ENCODE measurements at places on chromosomes 1 and 21.

GRCh38 chr1:2448098-2448445 lies 28.0 kb upstream of the PLCH2 start:
- DNase-seq, result no peak

DNA sequence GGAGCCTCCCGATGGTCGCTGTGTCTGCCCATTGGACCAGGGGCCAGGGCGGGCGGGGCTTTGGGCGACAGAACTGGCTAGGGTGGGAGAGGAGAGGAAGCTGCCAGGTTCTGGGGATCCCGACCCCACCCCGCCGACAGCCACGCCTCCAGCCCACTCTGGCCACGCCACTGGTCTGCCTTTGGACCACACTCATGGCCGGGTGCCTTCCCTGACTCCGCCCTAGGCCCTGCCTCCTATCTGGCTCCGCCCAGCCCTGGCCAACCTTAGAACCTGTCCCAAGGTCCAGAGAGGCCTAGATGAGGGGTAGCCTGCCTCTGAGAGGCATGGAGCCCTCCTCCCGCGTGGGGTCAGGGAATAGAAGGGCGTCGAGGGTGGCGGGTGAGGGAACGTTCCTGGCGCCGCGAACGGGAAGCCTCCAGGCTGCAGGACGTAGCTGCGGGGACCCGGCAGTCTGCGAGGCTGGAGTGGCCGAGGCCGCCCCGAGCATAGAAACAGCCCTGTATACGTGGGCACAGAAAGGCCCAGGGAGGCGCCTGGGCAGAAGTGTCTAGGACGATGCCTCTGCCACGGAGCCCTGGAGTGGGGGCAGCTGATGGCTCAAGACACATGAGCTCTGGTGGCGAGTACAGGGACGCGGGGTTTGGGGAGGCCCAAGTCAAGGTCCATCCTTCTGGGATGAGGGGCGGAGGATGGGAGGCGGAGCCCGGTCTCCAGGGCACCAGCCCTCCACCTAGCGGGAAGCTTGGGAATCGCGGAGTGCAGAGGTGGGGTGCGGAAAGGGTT lies 11.5 kb upstream of the COL16A1 start:
- peak; percentile 95 for DNase-seq

DNA sequence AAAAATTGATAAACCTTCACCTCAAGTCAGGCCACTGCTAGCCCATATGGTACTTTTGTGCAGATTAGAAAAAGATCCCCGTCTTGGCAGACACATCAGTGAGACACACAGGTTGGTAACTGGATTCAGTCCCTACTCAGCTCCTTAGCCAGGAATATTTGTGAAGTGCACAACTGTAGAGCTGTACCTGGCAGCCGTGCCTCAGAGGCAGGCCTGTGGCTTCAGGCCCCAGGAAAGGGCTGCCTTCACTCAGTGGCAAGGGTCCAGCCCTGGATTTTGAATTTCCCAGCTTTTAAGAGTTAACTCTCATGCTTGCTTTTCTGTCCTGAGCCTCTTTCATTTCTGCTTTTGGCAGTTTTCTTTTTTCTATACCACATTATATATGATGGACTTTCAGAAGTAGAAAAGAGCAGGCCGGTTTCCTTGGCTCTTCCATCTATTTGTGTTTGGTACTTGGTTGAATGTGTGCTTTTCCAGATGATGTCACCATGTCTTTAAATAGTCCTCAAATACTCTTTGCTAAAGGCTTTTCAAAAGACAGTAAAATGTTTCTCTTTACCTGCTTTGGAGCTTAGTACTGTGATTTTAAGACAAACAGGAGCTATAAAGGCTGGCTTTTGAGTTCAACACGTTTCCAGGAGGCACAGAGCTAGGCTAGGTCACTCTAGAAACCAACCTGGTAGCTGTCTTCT lies 186.6 kb downstream of the AK5 start:
- DNase-seq, result no peak

DNA sequence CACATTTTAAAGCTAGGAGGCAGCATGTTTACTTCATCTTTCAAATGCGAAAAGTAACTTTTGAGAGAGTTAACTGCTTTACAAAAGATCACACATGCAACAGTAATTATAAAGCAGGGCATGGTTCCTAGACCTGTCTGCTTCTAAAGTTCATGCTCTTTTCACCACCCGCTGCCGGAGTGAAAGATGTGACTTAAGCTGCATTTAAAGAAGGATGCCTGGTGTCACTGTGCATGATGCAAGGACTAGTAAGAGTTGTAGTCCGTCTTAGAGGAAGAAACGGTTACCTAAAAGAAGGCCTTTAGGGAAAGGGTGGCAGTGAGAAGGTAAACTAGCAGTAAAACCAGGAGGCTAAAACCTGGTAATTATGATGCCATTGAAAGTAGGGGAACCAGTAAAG lies 1689.1 kb downstream of the KCNT2 start:
- DNase-seq, result no peak

DNA sequence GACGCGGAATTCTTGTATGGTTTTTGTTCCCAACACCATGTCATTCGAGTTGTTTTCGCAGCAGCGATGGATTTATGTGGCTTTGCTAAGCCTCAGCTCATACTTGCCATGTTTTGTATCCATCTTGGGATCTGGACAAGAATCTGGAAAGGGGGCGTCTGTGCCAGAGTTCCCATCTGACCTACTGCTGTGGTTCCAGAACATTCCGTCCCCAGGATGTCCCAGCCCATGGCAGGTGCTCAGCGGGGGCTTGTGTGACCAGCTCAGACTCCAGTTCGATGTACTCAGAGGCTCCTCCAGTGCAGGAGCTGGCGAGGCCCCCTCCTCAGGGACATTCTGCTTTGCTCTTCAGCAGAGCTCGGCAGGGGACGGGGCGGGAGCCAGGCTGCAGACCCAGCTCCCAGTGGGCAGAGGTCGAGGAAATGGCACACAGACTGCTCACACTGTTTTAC lies 24.0 kb upstream of the ADARB1 start:
- DNase-seq, result no peak

GRCh38 chr1:67642629-67643028 lies 42.4 kb upstream of the GADD45A start:
- peak; percentile 53 for DNase-seq

DNA sequence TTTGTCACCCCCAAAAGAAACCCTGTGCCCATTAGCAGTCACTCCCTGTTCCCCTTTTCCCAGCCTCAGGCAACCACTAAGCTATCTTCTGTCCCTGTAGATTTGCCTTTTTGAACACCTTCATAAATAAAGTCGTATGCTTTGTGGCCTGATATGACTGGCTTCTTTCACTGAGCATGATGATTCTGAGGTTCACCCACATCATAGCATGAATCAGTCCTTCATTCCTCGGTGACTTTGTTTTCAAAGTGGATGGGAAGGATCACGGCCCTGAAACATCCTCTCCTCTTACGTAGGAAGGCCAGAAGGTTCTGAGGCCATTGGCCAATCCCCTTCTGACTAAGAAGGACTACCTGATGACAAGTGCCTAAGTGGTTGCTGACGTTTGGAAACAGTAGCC lies 39.1 kb downstream of the NIPAL3 start:
- no peak for DNase-seq

- no peak for DNase-seq
Measured at GRCh38 chr21:36499578-36500471, 19.9 kb upstream of the CLDN14 start.

DNA sequence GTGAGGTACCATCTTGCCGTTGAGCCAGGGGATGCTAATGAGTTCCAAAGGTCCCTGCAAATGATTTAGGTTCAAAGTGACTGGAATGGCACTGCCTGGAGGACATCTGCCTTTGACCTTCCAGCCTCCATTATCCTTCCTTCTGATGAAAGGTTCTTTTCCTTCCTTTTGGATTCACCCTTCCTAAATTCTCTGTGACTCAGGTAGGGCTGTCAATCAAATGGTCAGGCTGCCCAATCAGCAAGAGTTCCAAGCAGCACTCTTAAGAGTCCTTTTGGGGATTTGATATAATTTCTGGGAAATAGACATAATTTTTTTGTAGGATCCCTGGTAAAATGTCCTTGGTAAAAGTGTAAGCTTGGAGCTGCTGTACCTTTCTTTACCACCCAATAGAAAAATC lies 58.8 kb upstream of the LMO4 start:
- no peak for DNase-seq

GRCh38 chr1:58812926-58813325 lies 29.1 kb upstream of the JUN start:
- no peak for DNase-seq

DNA sequence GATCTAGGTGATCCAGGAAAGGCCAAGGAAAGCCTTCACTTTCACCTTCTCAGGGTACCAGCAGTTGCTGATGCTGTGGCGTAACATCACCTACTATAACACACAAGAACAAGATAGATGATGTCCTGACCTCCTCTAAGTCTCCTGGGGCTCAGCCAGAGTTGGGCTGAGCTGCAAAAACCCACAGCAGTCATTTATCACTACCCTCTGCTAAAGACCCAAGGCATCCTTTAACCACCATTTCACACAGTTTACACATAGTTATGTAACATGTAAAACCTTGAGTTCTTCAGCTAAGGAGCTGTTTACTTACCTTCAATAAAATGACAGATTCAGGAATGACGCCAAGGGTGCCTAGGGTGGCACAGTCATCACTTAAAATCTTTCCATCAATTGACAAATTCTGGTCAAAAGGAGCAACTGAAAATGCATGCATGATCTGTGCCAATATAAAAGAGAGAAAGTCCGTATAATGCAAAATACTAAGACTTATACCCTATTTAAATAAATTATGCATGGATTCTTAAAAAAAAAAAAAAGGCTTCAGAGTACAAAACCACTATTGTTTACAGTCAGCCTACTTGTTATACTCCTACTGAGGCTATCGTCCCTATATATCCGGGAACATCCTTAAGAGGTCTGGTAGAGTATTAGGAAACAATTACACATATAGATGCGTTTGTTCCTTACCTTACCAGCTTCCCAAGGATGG lies 20.7 kb upstream of the RAP1GAP start:
- no peak for DNase-seq

DNA sequence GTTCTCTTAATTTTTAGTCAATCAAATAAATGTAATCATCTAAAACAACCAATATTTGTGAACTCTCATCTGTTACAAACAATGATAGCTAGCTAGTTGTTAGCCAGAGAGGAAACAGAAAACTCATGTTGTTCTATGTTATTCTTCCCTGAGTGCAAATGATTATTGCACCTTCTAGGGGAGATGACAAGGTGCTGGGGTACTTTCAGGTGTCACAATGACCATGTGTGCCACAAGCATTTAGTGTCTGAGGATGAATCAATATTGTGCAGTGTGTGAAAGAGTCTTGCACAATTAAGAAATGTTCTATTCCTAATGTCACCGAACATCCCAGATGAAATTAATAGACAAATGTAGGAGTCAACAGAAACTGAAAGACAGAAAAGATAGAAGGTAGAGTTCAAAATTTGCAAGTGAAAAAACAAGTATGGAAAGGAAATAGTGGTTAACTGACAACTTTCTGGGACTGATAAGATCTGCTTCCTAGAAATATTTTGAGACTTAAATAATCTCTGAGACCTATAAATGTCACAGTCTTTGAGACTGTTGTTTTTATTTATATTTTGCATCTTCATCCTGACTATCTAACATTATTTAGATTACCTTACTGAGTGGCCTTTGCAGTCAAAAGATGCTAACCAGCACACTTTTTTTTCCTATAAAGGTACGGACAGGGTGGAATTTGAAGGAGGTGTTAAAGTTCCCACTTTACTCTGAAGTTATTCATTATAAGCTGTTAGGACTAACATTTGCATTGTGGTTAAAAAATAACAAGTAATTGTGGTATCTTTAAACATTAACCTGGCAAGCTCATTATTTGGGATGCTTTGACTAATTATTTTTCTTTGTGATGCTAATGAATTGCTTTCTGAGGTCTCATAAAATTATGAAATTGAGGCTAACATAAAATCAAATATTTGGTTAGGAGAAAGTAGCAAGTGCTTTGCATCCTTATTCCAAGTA lies 21.6 kb upstream of the DPYD start:
- DNase-seq, result peak; percentile 31

DNA sequence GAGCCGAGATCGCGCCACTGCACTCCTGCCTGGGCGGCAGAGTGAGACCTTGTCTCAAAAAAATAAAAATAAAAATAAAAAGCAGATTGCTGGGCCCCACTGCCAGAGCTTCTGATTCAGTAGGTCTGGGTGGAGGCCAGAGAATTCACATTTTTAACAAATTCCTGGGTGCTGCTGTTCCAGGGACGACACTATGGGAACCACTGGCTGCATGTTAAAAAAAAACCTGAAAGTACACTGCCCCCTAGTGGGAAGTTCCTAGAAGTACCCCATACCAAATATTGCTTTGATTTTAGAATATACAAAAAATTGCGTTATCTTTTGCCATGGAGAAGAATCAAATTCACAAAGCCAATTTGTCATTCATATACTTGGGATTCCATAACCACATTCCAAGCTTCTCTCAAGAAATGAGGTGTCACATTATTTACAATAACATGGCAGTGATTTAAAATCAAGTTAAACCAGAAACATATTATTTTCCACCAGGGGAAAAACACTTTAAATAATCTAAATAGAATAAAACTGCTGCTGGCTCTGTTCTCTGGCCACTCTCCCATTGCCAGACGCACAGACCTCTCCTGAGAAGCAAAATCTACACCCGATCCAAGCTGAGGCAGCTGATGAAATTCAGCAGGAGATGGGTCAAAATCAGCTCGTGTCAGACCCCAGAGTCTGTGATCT lies 27.4 kb downstream of the SYF2 start:
- DNase-seq, result no peak

DNA sequence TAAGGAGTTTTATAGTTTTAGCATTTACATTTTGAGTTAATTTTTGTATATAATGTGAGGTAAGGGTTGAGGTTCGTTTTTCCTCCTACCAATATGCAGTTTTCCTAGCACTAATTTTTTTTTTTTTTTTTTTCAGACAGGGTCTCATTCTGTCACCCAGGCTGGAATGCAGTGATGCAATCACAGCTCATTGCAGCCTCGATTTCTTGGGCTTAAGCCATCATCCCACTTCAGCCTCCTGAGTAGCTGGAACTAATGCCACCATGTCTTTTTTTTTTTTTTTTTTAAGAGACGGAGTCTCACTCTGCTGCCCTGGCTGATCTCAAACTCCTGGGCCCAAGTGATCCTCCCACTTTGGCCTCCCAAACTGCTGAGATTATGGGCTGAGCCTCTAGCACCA lies 2.5 kb upstream of the UBASH3A start:
- no peak for DNase-seq

GRCh38 chr1:201916649-201917249 lies 28.1 kb downstream of the SHISA4 start:
- peak; percentile 95 for DNase-seq

GRCh38 chr1:94535879-94536278 lies 5.7 kb downstream of the F3 start:
- DNase-seq, result no peak
